ENCODE measurements at places on chromosomes 2 and 18.

DNA sequence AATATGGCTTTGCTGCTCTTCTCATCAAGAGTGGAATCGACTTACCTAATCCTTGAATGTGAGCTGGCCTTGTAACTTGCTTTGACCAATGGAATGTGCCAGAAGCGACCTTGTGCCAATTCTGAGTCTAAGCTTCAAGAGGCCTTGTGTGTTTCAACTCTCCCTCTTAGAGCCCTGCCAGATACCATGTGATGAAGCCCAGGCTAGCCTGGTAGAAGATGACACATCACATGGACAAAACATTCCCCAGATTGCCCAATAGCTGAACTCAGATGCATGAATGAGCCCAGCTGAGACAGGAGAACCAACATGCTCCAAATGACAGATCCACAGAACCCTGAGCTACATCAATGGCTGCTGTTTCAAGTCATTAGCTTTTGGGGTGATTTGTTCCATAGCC lies 4.2 kb upstream of the KLHL14 start:
- no peak for DNase-seq

DNA sequence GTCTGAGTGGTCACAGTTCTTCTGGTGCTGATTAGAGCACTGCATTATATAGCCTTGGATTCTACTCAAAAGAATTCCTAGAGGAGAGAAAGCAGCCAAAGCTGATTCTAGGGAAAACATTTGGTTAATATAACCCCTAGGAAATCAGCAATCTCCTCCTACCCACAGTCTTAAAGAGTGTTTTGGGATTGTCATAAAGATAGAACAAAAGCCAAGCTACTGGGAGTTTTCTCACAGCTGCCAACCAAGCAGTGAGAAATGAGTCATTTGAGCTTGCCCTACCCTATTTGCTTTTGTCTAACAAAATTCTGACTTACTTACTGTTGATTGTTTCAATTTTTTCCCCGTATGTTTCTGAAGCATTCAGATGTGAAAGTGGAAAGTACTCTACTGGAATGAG lies 469.3 kb downstream of the PLCL1 start:
- DNase-seq: no peak

DNA sequence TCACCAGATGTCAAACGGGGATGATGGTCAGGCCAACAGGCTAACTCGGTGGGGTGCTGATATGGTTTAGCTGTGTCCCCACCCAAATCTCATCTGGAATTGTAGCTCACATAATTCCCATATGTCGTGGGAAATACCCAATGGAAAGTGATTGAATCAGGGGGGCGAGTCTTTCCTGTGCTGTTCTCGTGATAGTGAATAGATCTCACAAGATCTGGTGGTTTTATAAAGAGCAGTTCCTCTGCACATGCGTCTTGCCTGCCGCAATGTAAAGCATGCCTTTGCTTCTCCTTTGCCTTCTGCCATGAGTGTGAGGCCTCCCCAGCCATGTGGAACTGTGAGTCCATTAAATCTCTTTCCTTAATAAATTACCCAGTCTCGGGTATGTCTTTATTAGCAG lies 74.4 kb upstream of the YWHAQ start:
- no peak for DNase-seq

DNA sequence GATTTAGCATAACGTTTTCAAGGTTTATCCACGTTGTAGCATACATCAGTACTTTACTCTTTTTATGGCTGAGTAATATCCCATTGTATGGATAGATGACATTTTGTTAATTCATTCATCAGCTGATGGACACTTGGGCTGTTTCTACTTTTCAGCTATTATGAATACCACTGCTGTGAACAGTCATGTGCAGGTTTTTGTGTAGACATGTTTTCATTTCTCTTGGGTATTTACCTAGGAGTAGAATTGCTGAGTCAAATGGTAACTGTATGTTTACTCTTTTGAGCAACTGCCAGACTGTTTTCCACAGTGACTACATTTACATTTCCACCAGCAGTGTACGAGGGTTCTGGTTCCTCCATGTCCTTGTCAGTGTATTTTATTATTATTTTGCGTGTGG lies 33.9 kb downstream of the COX7A2L start:
- DNase-seq: no peak

- DNase-seq: no peak
Measured at GRCh38 chr2:82879803-82880202, 1579.3 kb downstream of the SUCLG1 start.

DNA sequence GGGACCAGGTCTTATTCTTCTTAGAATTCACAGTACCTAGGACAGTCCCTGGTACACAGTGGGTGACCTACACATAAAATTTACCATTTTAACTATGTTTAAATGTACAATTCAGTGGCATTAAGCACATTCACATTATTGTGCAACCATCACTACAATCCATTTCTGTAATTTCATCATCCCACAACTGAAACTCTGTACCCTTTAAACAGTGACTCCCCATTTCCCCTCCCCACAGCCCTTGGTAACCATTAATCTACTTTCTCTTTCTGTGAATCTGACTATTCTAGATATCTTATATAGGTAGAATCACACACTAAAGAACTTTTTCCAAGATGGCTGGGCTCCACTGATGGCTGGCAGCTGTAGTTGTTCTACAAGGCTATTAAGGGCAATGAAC lies 41.6 kb downstream of the GFPT1 start:
- DNase-seq: no peak

GRCh38 chr2:21010813-21011439 lies 32.9 kb downstream of the APOB start:
- no peak for DNase-seq

- DNase-seq: no peak
Measured at GRCh38 chr2:120429586-120430500, 83.9 kb downstream of the INHBB start.

- DNase-seq: no peak
Measured at GRCh38 chr18:39675906-39676305, 2110.3 kb upstream of the CELF4 start.

- DNase-seq: no peak
Measured at GRCh38 chr18:76557026-76557575, 62.1 kb upstream of the ZNF516 start.

- no peak for DNase-seq
Measured at GRCh38 chr2:232896720-232897597, 26.9 kb downstream of the SNORC start.

- DNase-seq: no peak
Measured at GRCh38 chr2:145038041-145038525, 518.2 kb upstream of the ZEB2 start.

DNA sequence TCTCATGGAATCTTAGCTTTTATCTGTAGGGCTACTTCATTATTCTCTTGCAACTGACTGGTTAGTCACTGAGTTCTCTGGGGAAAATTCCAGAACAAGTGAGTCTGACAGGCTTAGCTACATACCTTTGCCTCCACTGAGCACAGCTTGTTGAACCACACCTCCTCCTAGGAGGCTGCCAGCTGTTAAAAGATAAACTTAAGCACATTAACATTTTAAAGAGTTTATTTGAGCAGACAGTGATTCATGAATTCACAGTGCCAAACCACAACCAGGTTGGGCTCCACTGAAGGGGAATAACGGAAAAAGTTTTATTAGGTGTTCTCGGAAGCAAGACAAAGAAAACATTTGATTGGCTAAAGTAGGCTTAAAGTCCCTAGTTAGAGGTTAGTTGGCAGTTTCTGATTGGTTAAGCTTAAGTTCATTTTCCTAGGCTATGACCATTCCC lies 12.5 kb upstream of the SLC38A11 start:
- DNase-seq: no peak

- no peak for DNase-seq
Measured at GRCh38 chr2:75317316-75317715, 118.0 kb upstream of the TACR1 start.

DNA sequence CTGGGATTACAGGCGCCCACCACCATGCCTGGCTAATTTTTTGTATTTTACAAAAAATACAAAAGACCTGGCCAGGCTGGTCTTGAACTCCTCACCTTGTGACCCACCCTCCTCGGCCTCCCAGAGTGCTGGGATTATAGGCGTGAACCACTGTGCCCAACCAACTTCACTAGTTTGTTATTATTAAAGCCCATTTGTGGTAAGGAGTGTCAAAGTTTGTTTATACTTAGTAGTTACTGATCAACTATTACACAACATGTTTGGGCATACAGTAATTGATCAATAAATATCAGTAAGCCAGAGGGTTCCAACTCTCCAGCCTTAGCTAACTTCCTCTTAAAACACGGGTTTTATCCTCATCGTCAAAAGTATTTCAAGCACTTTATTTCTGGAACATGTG lies 67.5 kb upstream of the ZNG1B start:
- no peak for DNase-seq

DNA sequence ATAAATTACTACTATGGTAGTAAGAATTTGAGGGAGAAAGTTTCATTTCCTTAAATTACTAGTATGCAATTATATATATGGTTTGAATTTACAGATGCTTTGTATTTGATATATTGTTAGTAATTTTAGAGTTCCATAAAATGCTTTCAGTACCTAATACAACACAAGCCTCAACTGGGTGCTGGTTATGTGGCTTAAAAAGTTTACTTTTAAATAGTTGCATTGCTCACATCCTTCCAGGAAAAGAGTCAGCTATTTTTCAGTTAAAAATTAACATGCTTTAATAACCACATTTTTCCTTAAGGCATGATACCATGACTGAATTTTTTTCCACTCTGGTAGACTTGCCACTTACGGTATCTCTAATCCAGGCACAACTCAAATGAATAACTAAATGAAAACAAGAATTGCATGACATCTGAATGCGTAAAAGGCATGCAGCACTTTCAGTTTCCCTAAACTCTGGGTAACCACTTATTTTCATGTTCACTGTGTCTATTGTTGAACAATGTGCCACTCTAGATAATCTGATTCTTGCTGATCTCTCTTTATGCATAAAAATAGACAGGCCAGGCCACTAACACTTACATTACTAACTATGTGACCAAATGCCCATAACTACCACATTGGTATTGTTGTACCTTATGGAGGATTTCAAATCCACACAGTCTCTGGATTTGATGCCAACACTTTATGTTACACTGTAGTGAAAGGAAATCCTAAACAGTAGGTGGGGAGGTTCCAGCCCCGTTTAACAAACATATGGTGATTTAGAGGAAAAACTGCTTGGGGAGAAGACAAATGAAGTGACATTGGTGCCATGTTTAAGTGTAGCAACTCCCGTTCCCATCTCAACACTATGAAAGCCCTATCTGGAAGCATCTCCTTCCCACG lies 35.5 kb upstream of the SLC35F5 start:
- DNase-seq: no peak

GRCh38 chr2:119821266-119821665 lies 61.5 kb downstream of the PTPN4 start:
- no peak for DNase-seq

DNA sequence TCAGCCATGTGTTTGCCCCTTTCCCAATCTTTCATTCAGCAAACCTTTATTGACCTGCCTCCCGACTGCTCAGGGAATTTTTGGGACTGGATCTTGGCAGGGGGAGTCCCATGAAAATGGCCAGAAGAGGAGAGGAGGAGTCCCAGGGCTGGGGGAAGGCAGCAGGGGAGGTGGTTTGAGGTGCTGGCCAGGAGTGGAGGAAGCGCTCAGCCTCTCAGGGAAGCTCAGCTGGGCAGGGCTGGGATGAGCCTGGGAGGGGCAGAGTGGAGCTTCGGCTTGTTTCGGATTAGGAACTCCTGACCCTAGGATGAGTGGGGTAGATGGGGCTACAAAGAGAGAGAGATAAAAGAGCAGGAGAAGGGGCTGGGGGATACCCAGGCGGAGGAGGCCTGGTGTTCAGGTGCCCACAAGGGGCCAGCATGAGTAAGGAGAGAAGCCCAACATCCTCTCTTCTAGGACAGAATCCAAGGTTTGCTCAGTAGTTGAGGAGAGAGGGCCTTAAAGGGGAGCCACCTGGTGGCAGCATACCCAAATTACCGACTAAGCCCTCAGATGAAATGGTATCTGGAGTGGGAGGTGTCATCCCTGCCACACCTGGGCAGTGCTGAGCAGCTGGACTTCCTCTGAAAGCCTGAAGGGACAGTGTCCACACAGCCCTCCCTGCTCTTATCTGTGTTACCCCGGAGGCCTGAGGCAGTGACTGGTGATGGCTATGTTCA lies 91.1 kb downstream of the INHBB start:
- DNase-seq: no peak

DNA sequence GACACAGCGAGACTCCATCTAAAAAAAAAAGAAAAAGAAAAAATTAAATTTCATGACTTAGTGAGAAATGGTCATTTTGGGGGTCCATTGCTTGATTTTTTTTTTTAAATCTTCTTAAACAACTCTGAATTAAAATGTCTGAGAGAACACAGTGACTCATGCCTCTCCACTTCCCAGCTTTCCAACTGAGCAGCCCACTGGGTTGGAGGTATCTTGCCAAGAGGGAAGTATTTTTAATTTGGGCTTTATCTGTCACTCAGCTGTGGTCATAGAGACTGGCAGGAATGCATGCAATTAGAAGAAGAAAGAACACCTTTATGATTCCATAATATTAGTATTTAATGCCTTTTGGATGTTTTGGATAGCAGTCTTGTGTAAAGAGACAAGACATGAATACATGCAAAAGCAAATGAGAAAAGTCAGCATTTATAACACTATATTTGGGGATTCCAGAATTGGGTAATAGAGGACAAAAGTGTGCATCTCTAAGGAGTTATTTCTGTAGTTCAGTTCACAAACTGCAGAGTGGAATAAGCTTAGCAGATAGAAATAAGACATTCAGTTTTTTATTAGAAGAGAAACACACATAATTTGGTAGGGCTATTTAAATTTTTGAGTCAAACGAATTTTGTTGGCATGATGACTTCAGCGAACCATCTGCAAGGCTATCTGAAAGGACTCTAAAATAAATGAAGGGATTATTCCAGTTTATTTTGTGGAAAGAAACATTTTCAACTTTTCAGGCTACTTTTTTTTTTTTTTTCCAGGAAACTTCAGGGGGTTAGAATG lies 254.8 kb downstream of the TGIF1 start:
- DNase-seq: no peak

Measured in stimulated activated CD4-positive, alpha-beta T cell treated with anti-CD3 and anti-CD28 coated beads, Interleukin-1b, Interleukin-23, amount 100 ng/mL, for 1 hour (primary cell).